D721Med (cell line): ENCODE measurements at places on chromosomes 16 and 17.

DNA sequence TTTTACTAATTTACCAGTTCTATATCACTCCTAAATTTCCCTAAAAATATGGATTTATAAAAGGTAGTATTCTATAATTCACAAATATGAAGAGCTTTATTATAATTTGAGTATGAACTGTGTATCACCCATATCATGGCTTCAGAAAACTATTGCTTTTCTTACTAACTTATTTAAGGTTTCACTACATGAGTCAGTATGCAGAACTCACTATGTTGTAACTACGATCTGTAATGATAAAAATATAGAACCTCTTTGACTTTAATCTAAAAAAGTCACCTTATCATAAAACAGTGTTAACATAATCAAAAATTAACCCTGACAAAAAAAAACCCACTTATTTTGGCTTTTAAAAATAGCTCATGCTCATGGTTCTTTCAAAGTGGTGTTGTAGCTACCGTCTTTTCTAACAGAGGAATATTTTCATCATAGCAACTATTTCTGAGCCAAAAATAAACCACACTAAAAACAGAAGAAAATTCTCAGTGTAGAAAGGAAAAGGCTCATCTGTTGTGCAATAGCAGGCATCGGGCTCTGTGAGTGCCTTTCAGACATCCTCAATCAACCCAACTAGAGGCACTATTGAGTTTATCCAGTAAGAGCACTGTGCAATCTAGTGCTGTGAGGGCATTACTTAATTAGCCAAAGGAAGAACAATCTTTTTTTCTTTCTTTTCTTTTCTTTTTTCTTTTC, 42.1 kb downstream of the ITGAM start:
- no peak for DNase-seq

GRCh38 chr17:40319651-40320540, 10.9 kb downstream of the RARA start:
- DNase-seq: no peak

- no peak for DNase-seq
Observed at GRCh38 chr17:63786971-63787711, 13.2 kb downstream of the DDX42 start.

- DNase-seq: no peak
Observed at GRCh38 chr17:48441231-48441711, 11.3 kb upstream of the SKAP1 start.

DNA sequence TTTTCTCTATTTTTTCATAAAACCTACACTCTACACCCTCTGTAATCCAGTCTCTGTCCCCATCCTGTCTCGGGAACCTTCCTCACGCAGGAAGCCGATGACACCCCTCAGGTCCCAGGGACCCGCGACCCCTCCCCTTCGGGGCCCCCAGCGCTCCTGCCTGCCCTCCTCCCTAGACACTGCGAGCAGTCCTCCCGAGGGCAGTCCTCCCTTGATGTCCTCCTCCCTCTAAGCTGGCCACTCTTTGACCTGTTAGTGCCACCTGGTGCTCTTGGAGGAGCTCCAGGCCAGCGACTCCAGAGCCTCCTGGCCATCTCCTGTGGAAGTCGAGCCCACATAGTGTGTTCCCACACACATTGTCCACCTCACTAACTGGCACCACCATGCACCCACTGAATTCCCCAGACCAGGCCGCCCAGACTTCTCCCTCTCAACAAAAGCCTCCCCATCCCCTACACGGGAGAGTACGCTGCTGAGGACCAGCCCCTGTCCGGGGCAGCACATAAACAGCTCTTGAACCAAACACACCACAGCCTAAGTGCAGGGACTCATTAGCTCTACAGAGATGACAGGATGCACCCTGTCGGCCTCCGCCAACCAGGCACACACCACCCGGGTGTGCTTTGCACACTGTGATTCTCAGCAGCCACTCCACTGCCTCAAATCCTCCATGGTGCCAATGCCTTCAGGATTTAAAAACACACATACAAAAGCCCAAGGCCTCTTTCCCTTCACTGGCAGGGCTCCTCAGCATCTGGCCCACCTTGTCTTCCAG, 9.3 kb downstream of the OSBPL7 start:
- no peak for DNase-seq

GRCh38 chr17:67015001-67015400, 29.4 kb upstream of the CACNG1 start:
- DNase-seq: no peak

DNA sequence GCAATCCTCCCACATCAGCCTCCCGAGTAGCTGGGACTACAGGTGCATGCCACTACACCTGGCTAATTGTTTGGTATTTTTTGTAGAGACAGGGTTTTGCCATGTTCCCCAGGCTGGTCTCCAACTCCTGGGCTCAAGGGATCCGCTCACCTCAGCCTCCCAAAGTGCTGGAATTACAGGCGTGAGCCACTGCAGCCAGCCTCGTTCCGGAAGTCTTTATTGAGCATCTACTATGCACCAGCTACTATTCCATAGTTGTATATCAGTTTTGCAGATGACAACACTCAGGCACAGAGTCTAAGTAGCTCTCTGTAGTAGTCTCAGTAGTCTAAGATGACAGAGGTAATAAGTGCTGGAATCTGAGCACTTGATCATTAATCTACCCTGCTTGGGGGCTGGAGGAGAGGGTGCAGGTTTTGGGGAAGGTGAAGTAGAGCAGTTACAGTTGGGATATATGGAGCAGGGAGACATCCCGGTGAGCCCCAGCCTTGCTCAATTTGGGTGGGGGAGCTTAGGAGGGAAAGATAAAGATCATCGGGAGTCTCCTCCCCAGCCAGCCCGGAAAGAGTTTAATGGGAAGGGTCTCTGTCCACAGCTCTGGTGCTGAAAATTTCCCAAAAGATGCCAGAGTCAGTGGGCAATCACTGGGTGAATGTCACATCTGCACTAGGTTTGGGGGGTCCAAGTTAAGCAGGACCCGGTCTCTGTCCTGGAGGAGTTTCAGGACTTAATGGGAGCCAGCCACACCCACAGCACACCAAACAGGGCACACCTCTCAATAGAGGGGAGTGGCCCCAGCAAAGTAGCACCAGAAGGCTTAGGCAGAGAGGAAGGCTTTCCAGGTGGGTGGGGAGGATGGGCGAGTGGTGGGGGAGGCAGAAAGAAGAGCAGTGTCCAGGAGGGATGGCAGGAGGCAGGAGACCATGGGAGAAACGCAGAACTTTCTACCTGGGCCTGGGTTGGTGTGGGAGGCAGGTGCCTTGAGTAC, 1.7 kb downstream of the OTOP3 start:
- DNase-seq: no peak

DNA sequence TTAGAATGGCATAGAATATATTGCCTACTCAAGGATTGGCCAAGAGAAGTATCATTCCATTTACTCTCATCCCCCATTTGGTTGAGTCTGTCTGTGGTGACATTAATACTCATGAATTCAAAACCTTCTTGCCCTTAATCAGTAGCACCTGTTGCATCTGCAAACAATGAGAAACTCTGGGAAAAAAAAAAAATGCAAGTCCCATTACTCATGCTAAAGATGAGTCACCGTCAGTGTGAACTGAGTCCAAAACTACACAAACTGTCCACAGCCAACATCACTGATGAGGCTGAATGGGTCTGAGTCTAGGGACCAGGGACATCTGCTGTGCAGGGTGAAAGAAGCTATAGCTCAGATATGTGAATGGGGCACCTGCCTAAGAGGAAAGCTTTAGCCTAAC, 96.9 kb upstream of the ADAMTS18 start:
- no peak for DNase-seq

- no peak for DNase-seq
Observed at GRCh38 chr16:48978501-48978900, 303.1 kb downstream of the CBLN1 start.
